ENCODE measurements at places on chromosomes 12 and 14. TPM values are rescaled to one million over a fixed set of nuclear protein-coding genes. Genes with fewer than 3 reads are reported as not detected.

Gene AMN
- total RNA-seq: not detected

Gene SYNE3
- 12.2 TPM for total RNA-seq

Gene PRB4
- not detected for total RNA-seq

Gene CACNA2D4
- 1.0 TPM for total RNA-seq

Gene DPPA3
- not detected for total RNA-seq

Gene SLC39A2
- total RNA-seq: not detected

Gene RPS6KL1
- 18.6 TPM for total RNA-seq

Gene CCDC198
- not detected for total RNA-seq

Gene GALNT9
- total RNA-seq: 1.6 TPM

GRCh38 chr14:75941030-75941429 lies 40.8 kb downstream of the TGFB3 start:
- peak; percentile 38 for DNase-seq

GRCh38 chr12:31471051-31471450 lies 119.9 kb downstream of the DENND5B start:
- DNase-seq: no peak

DNA sequence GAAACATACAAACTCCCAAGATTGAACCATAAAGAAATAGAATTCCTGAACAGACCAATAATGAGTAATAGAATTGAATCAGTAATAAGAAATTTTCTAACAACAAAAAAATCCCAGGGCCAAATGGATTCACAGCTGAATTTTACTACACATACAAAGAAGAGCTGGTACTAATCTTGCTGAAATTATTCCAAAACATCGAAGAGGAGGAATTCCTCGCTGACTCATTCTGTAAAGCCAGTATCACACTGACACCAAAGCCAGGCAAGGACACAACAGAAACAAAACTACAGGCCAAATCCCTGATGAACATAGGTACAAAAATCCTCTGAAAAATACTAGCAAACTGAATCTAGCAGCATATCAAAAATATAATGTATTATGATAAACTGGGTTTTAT lies 367.8 kb upstream of the CLEC14A start:
- DNase-seq: no peak

- DNase-seq: no peak
Observed at GRCh38 chr14:60353420-60353819, 104.4 kb downstream of the PPM1A start.

- DNase-seq: no peak
Observed at GRCh38 chr12:82300611-82301010, 57.6 kb downstream of the CCDC59 start.

GRCh38 chr12:103373088-103373523 lies 122.7 kb downstream of the C12orf42 start:
- no peak for DNase-seq

DNA sequence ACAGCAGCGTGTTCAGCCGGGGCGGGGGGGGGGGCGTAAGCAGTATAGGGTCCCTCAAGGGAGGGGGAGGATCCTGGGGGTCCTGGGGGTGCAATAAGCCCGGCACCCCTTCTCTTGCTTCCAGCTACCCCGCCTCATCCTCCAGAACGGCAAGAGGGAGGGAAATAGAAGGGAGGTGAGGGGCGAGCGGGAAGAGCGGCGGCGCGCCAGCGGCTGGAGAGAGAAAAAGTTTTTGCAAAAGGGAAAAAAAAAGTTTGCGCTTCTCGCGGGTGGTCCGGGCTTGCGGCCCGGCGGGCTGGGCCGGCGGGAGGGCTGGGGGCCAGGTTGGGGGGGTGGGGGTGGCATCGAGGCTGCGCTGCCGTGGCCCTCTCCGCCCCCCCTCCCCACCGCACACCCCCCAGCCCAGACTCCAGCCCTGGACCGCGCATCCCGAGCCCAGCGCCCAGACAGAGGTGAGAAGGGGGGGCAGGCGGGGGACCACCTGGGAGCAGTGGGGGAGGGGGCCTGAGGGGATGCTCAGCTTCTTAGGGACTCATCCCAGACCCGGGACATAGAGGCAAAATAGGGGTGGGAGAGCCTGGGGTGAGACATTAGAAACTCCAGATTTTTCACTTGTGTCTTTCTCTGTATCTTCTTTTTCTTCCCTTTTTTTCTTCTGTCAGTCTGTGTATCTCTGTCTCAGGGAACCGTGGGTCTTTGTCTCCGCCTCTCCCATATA lies at the start of gene GLI1:
TSS of gene GLI1 (plus strand) at position 36 of the 718 bp plus-strand sequence. CDS start 3,907 bp downstream, outside the sequence.
- DNase-seq: no peak

DNA sequence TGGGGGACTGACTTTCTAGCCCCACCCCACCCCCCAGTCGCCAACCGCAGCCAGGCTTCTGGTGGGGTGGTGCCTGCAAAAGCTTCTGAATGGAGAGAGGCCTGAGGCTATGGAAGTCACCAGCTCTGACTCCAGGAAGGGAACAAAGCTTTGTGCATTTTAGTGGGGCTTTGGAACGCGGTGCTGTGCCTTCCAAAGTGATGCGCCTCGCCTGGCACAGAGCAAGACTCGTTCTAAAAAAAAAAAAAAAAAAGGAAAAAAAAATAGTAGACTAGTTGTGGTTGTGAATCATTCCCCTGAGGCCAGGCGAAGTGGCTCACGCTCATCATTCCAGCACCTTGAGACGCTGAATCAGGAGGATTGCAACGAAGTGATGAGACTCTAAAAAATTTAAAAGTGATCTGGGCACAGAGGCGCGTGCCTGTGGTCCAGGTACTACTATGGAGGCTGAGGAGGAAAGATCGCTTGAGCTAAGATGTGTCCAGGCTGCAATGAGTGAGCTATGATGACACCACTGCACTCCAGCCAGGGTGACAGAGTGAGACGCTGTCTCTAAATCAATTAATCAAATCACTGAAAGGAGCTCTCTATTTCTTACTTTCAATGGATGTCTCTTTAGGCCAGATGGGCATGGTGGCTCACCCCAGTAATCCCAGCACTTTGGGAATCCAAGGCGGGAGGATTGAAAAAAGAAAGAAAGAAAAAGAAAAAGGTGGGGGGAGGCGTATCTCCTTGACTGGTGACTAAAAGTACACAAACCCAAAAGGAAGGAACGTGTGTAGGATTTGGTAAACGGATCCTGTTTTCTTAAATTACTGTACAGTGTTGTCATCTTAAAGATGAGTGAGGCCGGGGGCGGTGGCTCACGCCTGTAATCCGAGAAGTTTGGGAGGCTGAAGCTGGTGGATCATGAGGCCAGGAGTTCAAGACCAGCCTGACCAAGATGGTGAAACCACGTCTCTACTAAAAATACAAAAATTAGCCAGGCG lies 259.6 kb upstream of the ALG10B start:
- DNase-seq: no peak

- no peak for DNase-seq
Observed at GRCh38 chr12:7352661-7353060, 48.8 kb downstream of the ACSM4 start.

DNA sequence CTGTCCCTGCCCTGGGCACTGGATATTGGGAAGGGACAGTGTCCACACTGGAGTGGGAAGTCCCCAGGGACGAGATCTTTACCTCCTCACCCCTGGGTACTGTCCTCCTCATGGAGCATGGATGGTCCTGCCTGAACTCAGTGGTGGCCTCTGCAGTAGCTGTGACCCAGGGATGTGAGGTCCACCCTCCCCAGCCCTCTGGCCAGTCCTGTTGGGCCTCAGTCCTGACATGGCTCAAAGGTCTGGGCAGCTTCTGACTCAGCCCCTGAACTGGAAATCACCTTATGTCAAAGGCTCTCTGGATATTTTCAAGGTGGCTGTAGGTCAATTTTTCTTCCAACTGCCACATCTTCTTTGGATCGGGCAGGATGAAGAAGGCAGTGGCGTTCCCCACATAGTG lies 24.4 kb downstream of the SERPINA1 start:
- DNase-seq: no peak

GRCh38 chr12:90090929-90091651 lies 382.5 kb upstream of the ATP2B1 start:
- DNase-seq: no peak

GRCh38 chr14:72625689-72626088 lies 268.2 kb downstream of the DPF3 start:
- no peak for DNase-seq

All from left ventricle myocardium superior (tissue), 1 donor.